ENCODE measurements at places on chromosomes 5 and 9.
A peak's percentile ranks its signal among the peaks of the same experiment; 100 is the strongest.

GRCh38 chr9:120242116-120242811, 337.7 kb downstream of the CDK5RAP2 start:
- no peak for DNase-seq

DNA sequence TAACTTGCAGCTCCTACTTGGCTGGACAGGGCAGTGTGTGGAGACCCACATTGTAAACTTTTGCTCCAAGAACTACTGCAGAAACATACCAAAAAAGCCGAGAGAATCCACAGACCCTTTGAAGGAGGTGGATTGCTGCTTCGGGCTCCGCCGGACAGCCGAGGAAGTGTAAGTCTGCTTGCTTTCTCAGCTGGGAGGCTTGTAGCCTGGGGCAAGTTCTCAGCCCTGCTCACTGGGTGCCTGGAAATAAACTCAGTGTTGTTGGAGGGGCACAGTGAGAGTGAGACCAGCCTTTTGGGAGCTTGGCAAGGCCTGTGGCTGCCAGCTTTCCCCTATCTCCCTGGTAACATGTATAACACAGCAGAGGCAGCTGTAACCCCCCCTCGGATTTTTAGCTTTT, 215.6 kb downstream of the SYK start:
- DNase-seq = no peak

DNA sequence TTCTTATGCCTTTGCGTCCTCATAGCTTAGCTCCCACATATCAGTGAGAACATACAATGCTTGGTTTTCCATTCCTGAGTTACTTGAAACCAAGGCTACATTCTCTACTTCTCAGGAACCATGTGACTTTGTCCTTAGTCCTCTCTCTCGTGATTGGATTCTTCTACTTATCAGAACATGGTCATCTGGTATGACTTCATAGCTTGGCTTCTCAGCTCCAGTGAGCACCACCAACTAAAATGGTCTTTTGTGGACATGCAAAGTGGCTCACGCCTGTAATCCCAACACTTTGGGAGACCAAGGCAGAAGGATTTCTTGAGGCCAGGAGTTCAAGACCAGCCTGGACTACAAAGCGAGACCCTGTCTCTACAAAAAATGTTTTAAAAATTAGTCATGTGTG, 81.2 kb upstream of the NIPBL start:
- no peak for DNase-seq

- DNase-seq = no peak
Measured at GRCh38 chr5:147939431-147940114, 33.2 kb upstream of the C5orf46 start.

DNA sequence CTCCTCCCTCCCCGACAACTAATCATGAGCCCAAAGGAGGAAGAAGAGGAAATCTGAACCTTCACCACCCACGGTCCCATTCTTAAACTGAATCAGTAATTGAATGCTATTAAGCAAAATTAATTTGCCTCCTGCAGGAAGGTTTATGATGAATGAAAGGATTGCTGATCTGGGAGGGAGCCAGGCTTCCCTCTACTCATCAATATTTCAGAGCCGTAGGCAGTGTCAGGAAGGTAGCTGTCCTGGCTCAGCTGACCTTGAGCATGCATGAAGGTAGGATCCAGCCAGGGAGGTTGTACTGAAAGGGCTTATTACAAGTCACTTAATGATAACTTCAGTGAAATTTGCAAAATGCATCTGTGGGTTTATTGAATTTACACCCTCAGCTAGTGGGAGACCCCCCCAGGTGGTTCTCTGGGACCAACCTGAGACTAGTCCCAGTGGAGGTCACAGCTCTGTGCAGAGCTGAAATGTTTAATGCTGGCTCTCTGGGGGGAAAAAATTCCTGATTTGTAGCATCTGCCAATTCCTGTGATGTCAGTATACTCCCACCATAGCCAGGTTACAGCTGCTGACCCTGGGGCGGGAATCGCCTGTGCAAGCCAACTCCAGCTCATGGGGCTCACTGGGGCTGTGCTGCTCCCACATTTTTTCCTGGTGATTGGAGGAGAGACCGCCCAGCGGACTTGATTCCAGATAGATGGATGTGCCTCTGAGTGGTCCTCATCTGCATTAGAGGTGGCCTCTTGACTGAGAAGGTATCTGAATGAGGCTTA, 47.9 kb upstream of the NCS1 start:
- no peak for DNase-seq

DNA sequence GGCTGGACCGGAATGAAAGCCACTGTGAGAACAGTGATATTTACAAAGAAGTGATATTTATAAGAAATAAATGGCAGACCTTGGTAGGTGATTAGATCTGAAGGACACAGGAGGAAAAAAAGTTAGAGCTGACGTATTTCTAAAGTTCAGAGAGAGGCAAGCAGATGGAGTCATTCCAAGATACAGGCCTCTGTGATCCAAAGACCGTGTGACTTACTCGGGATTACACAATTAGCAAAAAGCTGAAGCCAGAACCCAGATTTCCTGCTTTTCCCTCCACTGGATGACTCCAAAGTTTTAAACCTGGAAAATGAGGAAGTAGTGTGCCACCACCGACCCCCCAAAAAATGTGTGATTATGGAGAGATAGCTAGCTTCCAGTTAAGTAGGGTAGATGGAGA, 3.1 kb upstream of the DOCK8 start:
- DNase-seq = no peak

DNA sequence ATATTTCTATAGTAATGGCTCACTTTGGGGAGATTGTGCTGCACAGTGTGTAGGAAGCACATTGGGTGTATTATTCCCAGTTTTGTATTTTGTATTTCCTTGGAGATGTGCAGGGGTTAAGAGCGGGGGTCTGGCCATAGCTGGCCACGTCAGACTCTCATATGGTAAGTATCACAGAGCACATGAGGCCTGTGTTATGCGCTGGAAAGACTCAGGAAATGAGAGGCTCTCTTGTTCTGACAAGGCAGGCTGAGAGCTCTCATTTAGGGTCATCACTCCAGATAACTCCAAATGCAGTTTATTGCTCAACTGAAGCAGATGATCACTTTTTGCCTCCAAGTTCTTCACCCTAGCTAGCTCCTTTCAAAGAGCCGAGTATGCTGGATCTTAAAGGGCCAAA, 205.7 kb downstream of the NTRK2 start:
- DNase-seq = no peak

GRCh38 chr5:98292496-98292895, 481.0 kb upstream of the RGMB start:
- no peak for DNase-seq

DNA sequence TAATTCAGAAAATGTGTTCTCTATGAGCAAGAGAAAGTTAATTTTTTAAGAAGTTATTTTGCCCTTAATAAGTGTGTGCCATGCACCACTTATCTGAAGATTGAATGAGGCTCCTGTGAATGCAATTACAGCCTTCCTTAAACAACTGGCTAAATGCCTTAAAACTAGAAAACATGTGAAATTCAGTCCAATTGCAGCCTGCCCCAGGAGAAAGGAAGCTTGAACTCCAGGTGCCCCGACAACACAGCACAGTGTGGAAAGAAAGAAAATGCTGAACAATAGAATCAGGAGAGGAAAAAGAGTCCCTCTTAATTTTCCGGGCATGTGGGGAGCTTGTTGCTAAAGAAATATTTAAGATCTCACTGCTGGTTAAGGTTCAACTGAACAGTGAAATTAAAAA, 8.8 kb downstream of the LHFPL2 start:
- DNase-seq = no peak

DNA sequence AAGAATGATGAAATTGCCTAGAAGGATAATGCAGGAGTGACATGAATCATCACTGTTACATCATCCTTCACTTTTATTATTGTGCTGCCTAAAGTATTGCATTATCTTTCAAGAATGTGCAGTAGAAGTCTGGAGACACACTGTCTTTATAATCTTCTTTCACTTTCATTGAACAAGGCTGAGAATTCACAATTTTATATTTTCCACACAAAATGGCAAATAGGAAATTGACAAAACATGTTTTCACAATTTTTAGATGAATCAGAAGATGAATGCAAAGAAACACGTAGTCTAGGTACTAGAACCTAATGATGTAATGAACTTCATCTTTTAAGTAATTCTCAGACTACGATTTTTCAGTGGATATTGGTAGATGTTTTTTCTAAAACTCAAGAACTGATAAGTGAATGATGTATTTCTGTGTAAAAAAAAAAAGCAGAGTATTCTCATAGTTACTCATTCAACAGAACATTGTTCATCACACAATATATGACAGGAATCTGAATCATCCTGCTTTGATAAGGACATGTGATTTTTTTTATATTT, 131.5 kb upstream of the GRHPR start:
- peak; percentile 48 for DNase-seq

DNA sequence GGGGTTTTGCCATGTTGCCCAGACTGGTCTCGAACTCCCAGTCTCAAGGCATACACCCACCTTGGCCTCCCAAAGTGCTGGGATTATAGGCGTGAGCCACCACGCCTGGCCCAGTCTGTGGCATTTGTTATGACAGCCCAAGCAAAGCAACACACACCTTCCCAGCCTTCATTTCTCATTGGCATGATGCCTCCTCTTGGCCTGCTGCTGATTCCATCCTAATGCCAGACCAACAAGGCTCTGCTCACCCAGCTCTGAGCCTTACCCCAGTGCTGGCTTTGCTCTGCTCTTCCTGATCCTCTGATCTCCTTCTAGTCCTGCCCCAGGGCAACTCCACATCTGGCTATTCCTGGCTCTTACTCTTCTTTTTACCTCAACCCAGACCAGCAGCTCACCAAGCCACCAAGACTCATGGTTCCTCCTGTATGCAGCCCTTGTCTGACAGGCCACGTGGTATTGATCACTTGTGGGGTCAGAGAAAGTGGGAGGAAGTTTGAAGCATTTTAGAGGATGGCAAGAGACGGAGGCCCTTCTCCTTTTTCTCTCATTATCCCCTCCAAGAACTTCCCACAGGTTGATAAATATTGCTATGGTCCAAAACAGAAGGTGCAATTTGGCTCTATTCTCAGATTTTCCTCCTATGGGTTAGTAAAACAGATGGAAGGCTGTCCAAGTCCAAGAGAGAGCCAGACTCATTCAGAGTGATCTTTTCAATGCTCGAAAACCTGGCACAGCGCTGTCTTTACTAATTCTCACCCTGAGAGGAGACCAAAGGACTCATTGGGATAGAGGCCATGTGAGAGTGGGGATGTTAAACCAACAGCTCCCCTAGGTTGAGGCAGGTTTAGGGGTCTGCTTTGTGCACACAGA, 958 bp downstream of the CD180 start:
- DNase-seq = no peak

GRCh38 chr5:8333485-8333884, 464.5 kb downstream of the MTRR start:
- no peak for DNase-seq

DNA sequence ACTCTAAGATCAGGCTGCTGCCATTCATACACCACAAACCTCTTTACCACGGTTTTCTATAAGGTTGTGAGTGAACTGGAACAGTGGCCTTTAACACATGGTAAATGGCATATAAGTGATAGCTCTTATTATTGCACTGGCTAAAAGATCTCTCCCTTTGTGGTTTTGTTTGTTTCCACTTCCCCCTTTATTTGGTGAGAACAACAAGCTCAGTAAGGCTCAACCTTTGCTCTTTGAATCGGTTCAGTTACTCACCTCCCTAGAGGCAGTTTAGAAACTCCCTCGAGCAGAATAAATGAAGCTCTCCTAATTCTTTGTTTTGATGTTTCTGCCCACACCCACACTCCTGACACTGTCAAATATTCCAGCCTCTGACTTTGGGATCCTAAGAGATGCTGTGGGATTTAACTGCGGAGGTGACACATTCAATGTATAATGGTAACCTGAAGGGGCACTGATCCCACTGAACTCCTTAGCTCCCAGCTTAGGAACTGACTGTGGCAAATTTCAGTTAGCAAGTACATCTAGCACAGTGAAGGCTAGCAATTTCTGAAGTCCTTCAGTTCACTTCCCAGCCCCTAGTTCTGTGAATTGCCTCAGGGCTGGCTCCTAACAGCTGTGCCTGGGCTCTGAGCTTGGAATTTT, 22.5 kb upstream of the RAD23B start:
- no peak for DNase-seq

GRCh38 chr9:82783045-82783444, 279.9 kb downstream of the RASEF start:
- no peak for DNase-seq

DNA sequence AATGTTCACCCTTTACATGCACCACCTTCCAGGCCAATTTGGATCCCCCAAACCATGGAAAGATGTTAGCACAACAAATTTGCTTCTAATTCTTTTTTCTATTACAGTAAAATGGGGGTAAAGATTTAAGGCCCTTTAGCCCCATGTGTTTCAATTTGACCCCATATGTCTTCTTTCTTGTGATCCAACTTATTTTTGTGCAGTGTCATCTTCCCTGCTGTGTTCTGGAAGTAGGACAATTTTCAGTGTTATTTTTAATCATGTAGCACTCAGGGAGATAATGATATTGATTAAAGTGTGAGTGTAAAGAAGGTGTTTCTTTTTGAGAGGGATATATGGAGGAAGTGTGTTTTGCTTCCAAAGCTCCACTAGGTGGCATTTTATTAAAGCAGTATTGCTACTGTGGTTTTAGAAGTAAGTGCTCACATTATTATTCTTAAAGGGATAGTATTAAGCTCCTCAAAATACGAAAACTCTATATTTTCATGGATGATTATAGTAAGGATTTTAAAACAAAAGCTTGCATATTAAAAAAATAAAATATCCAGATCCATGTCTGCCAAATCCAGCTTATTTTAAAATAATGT, 118.7 kb upstream of the ATP10B start:
- DNase-seq = no peak

DNA sequence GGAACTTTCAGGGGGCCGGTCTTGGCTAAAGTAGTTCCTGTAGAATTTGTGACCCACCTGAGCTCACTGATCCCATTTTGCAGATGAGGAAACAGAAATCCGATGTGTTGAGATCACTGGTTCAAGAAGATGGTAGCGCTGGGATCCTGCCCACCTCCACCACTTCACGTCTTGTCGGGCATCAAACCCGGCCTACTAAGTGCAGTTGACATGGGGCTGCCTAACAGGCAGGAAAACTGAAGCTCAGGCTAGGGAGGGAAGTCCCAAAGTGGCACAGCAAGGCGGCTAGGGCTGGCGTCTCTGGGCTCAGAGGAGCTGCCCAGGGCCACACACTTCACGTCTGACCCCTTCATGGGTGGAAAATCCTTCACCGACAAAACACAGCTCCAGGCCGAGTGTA, 502 bp upstream of the ENG start:
- no peak for DNase-seq

DNA sequence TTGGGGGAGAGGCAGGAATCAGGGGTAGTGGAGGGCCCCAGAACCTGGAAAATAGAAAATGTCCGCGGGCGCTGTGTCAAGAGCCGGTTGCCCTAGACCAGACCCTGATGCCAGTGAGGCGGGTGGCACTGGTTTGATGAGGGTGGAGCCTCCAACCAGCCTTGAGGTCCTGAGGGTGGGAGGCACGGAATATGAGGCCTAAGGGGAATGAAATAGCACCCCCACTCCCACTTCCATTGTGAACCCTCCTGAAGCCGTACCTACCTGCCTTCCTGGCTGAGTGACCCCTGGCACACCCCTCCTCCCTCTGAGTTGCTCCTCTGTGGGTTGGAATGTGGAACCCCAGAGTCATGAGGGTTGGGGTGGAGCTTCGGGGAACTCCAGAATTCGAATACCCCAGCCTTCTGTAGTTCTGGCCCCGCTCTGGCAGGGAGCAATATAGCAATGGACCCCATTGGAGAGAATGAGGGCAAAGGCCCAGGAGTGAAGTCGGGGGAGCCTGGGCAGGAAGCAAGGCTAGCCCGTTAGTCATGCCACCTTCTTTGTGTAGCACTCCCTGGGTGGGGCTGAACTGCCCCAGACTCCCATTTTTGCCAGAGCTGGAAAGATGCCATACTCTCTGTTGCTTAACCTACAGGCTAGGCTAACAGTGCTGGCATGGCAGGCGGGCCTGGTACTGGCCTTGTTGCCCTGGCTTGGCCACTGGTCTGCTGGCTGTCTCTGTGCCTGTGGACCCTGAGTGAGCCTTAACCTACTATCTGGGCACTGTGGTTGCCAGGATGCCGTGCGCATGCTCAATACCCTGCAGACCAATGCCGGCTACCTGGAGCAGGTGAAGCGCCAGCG, 1.0 kb downstream of the FPGS start:
- DNase-seq = peak; percentile 63

Measured in hepatic stellate cell (primary cell).